GM10248 (cell line): ENCODE measurements at places on chromosomes 7 and 10.

DNA sequence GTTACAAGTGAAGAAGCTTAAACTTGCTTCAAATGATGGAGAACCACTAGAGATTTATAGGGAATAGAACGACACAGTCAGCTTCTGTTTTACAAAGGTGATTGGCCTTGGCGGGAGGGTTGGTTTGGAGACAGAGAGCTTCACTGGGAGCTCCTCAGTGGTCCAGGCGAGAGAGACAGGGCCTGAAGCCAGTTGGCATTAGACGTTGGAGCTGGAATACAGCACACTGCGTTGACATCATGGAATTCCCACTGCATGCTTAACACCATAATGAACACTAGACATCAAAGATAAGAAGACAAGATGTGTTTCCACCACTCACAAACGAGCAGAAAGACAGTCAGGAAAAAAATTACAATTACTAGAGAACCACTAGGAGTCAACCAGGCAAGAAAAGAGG, 67.8 kb downstream of the TBXAS1 start:
- no peak for DNase-seq

- peak; percentile 46 for DNase-seq
These were observed 49.9 kb upstream of the STEAP1B start for GRCh38 chr7:22549667-22550513.

- DNase-seq = no peak
These were observed 146.0 kb downstream of the TNS3 start for GRCh38 chr7:47435889-47436312.

DNA sequence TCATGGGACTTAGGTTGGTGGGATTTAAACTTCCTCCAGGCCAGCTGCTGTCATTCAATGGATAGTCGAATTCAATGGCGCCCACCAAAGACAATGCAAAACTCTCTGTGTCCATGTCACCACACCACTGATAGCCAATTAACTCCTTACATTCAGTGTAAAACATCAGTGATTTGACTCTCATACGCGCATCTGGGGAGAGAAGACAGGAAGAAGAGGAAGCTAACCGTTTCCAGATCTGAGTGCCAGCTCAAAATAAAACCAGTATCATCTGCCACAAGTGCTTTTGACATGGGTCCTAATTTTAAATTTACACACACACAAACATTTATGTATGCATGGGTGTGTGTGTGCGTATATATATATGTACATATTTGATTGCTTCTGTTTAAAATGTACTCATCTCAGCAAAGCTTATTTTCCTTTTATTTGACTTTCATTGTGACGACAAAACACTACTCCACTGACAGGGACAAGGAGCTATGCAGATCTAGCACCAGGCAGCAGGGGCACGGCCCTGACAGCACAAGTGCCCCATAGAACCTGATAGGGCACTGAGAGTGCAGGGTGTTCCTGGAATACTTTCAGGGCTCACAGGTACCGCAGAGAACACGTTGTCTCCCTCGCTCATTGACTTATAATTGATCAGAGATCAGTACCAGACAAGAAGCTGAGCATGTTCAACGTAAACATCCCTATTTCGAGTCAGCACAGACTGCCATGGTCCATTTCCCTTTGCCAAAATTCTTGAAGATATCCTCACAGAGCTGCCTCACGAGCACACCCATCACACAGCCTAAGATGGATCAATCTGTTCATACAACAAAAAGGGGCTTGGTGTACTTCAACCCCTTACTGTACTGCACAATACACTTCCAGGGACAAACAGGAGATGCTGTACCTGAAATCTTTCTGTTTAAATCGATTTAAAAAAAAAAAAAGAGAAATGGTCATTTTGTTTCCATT, 176.1 kb downstream of the COBL start:
- no peak for DNase-seq

DNA sequence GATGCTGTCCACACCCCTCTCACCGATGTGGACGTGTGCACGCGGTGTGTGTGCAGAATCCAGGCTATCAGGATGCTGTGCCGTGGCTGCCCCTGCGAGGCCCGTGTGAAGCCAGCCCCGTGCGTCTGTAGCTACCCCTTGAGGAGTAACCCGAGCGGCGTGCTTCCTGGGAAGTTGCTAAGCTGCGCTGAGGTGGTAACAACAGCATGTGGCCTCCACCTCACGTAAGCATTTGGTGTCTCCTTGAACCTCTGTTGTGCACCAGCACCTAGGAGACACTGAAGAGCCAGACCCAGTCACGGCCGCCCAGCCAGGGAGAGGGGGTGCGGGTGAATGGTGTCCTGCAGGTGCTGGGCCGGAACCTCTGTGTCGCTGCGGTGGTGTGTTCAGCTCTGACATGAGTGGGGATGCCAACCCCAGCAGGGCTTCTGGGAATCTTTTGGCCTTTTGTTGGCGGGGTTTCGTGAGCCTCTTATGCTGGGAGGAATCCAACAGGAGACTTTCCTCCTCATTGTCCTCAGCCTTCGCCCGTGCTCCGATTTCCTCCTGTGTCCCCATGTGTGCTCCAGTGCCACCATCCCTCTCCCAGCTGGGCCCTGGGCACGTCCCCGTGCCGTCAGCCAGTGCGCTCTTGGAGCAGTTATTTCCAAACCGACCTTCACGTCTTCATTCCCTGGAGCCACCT, 60.4 kb downstream of the DNAJB6 start:
- DNase-seq = no peak

GRCh38 chr7:141072548-141073172, 1.2 kb upstream of the TMEM178B start:
- DNase-seq = peak; percentile 17

DNA sequence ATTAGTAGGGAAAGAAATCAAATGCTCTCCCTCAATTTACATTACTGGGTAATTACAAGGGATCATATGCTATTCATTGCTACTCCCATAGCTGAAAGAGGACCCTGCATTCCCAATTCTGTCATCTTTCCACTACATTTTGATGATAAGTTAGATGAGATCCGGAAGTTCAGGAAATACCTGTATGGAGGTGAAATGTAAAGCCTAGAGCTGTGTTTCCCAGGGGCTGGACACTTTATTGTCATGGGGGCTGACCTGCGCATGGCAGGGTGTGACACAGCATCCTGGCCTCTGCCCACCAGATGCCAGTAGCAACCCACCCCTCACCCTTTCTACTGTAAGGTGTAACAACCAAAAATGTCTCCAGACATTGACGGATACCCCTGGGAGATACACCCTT, 56.6 kb downstream of the HECW1 start:
- DNase-seq = no peak

DNA sequence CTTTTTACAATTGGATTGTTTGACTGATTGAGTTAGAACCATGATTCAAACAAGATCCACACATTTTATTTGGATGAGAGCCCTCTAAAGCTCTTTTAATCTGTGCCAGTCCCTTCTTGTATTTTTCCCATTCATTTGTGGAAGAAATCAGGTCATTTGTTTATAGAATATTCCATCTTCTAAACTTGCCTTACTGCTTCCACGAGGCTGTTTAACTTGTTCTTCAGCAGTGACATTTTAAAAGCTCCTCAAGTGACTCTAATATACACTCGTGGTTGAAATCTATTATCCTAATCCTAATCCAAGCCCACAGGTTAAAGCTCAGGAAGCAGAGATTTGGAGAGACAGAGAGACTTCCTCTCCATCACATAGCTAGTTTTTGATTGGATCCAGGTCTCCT, 155.4 kb upstream of the SVIL start:
- DNase-seq = no peak

GRCh38 chr7:1644341-1645070, 25.6 kb upstream of the ELFN1 start:
- DNase-seq = no peak
